ENCODE measurements at places on chromosomes 7 and 10. TPM values are rescaled to one million over a fixed set of nuclear protein-coding genes. Genes with fewer than 3 reads are reported as not detected.

The HECTD2 gene
- total RNA-seq = 11.5 TPM

DNA sequence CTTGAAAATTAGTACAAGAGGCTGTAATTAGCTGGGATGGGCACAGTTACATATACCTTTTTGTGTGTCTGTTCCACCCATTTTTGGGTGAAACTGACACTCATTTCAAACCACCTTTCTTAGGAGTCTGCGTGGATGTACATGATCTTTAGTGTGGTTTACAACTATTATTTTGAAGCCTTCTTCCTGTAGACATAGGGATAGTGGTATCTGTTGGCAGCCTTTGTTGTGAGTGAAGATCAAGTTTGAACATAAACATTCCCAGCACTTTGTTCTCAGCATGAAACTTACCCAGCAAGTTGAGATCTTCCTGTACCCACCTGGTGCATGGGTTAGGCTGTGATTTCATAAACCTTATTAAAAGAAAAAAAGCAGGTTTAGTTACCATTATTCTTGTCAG is 2.0 kb downstream of the BAG3 start:
- no peak for DNase-seq

DNA sequence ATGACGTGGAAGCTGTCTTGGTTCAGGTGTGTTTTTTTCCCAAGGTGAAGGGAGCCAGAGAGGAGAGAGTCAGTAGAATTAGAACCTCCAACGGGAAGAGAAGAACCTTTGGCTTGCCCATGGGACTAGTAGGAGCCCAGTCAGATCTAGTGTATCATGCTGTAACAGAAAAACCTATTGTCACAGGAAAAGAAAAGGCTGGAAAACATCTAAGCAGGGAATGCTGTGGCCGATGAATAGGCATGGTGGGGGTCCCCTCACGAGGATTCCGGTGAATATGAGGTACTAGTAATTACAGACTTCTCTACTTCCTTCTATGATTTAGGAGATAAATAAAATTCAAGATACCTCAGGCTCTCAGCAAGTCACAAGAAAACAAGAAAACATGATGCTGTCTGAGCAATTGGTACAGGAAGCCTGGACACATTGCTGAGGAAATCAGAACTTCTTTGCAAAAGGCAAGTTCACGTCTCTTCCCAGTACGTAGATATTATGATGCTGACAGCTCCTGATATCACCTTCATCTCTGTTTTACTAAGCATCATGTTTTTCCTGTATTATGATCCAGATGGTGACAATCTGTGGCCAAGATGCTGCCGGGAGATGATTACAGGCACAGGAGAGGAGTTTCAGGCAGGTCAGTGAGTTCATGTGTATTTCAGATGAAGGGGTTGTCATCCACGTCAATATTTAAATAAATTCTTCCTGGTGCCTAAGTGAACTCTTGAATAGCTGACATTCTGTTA is 54.3 kb upstream of the NPY start:
- no peak for DNase-seq

The UPK3BL1 gene
- total RNA-seq = 23.1 TPM

The CDC14C gene
- total RNA-seq = not detected

DNA sequence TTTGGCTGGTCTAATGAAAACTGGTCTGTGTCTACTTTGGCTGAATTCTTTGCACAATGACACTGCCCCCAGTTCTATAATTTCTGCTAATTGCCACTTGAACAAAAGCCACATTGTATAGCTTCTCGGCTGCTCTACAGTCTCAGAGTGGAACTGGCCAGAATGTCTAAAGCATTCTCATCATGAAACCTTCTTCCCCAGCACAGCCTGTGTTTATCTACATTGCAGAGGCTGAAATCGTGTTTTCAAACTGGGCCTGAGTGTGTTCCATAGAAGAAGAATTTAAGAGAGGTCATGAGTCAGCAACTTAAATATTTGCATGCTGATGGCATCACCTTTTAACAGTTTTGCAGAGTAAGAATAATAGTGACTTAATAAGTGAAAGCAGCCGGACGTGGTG is 177.2 kb downstream of the BUB3 start:
- DNase-seq = peak; percentile 27
